ENCODE measurements at places on chromosomes 13 and 19.

- peak; percentile 10 for DNase-seq
Observed at GRCh38 chr13:114174529-114174961, 4.5 kb upstream of the CFAP97D2 start.

GRCh38 chr13:38667526-38668109 is 19.3 kb upstream of the FREM2 start:
- DNase-seq = peak; percentile 9

DNA sequence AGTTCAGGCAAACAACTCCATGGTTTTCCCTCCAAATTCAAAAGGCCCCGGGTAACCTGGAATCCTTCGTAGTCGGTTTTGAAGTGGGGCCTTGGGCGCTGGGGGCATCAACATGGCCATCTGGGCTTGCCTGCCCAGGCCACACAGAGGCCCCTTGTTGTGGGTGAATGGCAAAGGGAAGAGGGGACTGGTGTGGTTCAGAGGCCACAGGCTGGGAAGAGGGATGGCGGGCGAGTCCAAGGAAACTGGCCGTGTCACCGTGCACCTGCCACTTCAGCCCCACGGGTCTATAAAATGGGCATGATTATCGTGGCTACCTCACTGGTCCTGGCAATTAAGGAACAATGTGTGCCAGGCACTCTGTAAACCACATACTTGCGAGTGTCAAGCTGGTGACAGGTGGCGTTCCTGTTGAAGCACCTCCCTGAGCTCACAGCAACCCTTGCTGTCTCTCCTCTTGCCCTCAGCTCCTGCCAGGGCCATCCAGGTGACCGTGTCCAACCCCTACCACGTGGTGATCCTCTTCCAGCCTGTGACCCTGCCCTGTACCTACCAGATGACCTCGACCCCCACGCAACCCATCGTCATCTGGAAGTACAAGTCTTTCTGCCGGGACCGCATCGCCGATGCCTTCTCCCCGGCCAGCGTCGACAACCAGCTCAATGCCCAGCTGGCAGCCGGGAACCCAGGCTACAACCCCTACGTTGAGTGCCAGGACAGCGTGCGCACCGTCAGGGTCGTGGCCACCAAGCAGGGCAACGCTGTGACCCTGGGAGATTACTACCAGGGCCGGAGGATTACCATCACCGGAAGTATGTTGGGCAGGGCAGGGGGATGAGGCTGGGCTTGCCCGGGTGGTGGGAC is 1.3 kb downstream of the LSR start:
- DNase-seq = no peak

- peak; percentile 7 for DNase-seq
Observed at GRCh38 chr13:107138486-107138885, 570.5 kb upstream of the ARGLU1 start.

DNA sequence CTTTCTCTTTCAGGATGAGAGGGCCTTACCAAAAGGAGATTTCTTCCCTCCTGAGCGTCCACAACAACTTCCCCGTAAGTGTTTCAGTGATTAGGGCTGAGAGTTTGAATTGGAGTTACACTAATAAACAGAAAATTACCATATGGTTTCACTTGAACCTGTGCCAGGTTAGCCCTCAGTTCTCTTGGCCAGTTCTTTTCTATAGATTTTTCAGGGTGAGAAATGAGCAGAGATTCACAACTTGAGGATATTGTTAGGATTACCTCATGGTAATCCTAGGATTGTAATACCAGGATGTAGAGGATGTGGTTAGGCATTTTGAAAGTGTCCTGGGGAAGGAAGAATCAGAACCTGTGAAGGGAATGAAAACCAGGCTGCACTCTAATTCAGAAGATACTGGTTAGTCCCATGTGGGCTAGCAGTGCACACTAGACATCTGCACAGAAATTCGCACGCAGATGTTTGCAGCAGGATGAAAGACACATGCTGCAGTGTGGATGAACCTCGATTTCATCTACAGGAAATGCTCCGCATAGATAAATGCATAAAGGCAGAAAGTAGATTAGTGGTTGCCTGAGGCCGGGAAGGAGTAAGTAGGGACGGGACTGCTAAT is 24.1 kb downstream of the HNRNPM start:
- peak; percentile 67 for DNase-seq

DNA sequence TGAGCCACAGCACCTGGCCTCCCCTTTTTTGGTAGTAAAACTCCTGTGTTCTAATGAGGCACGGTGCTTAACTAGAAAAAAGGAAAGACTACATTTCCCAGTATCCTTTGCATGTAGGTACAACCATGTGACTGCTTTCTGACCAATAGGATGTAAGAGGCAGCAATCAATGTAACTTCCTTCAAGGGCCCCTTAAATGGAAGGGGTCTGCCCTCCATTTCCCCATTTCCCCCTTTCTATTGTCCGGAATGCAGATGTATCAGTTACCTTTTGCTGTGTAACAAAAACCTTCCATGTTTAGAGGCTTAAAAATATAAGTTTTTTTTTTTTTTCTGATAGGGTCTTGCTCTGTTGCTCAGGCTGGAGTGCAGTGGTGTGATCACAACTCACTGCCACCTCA is 2.2 kb downstream of the GPR32 start:
- DNase-seq = no peak

- DNase-seq = no peak
Observed at GRCh38 chr19:14577885-14578427, 4.9 kb upstream of the CLEC17A start.

DNA sequence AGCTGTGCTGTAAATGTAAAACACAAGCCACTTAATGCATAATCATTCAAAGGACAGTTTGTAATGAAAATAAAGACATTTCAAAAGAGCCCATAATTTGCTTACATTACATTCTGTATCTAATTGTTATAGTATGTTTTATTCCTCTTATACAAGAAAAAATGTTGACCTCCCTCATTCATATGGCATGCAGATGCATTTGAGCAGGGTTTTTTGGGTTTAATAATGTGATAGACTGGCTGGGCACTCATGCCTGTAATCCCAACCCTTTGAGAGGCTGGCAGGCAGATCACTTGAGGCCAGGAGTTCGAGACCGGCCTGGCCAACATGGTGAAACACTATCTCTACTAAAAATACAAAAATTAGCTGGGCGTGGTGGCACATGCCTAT is 11.6 kb upstream of the ARL11 start:
- DNase-seq = no peak
